ACHN (cell line): ENCODE measurements at places on chromosomes 12 and 14.

DNA sequence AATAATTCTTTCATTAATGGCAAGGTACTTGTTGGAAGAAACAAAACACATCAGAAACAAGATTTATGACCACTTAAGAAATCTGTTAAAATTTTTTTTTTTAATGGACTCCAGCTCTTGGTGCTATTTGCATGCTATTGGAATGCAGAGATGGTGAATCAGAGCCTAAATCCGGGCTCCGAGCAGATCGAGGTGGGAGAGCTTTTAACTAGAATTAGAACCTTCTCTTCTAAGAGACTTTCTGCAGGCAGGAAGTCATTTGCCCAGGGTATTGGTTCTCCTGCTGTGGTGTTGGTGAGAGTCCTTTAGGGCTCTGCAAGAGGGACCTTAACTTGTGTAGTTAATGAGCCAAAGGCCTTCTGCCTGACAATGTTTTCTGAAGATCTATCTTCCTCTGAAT is 419.4 kb downstream of the SNAPC1 start:
- no peak for DNase-seq

DNA sequence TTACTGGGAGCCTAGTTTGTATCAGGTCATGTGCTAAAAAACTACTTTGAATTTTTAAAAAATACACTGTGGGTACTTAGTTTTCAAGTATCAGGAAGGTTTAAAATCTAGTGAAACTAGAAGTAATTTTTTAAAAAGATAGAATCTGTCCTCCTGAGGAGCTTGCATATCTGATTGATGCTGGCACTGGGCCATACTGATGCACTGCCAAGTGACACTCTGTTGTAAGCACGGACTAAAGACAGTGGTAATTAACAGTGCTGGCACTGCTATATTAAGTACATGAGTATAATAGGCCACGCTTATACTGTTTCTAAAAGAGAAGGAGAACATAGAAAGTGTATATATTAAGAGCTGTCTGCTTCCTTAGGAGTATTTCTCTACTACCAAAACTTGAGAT is 10.0 kb upstream of the TBC1D30 start:
- DNase-seq: no peak

- DNase-seq: no peak
Measured at GRCh38 chr12:89418228-89418910, 66.1 kb upstream of the DUSP6 start.

DNA sequence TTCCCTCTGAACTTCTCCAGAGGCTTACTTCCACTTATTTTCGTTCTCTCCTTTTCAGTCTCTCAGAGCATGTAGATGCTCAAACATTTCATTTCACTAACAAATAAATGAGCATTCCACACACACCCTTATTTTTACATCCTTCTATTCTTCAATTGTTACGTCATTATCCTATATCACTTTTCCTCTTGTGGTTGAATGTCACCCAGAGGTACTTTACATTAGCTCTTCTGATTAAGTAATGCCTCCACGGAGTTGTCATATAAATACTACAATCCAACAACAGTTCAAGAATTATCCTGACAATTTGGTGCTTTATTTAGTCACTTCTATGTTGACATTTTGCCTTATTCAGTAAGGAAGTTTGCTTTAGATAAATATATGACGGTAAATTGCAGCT is 18.4 kb downstream of the FAR2 start:
- DNase-seq: no peak

DNA sequence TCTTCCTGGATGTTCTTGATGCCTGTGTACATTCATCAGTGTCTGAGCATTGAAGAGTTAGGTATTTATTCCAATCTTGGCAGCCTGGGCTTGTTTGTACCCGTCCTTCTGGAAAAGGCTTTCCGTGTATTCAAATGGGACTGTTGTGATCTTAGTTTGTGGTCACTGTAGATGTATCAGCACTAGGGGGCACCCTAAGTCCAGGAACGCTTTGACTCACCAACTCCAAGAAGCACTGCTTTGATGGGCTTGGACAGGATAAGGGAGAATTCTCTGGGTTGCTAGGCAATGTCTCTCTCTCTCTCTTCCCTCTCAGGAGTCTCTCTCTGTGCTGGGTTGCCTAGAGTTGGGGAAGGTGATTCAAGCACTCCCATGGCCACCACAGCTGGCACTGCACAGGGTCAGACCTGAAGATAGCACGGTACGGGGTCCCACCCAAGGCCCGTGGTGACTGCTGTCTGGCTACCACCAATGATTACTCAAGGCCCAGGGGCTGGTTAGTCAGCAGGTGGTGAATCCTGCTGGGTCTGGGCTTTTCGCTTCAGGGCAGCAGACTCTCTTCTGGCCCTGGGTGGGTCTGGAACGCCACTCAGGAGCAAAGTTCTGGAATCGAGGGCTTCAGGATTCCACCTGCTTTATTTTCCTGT is 211.1 kb upstream of the RGS6 start:
- DNase-seq: peak; percentile 45

GRCh38 chr12:67318786-67319185 is 49.6 kb downstream of the CAND1 start:
- DNase-seq: peak; percentile 14

GRCh38 chr12:6363330-6364043 is 11.9 kb downstream of the SCNN1A start:
- peak; percentile 84 for DNase-seq

- no peak for DNase-seq
Measured at GRCh38 chr12:123267991-123268843, 3.4 kb downstream of the CDK2AP1 start.

DNA sequence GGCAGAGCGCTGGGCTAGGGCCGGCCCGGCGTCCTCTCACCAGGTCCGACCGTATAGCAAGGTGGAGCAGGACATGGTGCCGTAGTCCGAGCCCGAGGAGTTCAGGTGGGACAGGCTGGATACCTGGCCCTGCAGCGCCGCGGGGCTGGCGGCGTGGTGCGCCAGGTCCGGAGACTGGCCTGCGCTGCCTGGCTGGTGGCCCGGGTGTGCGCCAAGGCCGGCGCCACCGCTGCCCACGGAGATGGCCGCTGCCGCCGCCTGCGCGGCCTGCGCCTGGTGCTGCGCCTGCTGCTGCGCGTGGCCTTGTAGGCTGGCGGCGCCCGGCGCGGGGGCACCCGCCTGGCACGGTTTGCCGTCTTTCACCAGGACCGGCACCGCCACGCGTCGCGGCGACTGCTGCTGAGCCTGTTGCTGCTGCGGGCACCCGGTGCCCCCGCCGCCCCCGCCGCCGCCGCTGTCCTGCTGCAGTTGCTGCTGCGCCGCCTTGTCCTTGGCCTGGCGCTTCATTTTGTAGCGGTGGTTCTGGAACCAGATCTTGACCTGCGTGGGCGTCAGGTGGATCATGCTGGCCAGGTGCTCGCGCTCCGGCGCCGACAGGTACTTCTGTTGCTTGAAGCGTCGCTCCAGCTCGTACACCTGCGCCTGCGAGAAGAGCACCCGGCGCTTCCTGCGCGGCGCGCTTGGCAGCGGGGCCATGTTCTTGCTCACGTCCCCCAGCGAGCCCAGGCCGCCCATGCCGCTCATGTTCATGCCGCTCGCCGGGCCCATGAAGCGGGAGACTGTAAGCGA is 2.6 kb downstream of the NKX2-1 start:
- no peak for DNase-seq

- no peak for DNase-seq
Measured at GRCh38 chr14:101480022-101480746, 81.1 kb upstream of the DIO3 start.

GRCh38 chr12:62720661-62721330 is 214.2 kb downstream of the PPM1H start:
- no peak for DNase-seq

- no peak for DNase-seq
Measured at GRCh38 chr12:120041386-120042231, 52.6 kb downstream of the BICDL1 start.

GRCh38 chr14:43532825-43533416 is 974.2 kb downstream of the FSCB start:
- DNase-seq: no peak

DNA sequence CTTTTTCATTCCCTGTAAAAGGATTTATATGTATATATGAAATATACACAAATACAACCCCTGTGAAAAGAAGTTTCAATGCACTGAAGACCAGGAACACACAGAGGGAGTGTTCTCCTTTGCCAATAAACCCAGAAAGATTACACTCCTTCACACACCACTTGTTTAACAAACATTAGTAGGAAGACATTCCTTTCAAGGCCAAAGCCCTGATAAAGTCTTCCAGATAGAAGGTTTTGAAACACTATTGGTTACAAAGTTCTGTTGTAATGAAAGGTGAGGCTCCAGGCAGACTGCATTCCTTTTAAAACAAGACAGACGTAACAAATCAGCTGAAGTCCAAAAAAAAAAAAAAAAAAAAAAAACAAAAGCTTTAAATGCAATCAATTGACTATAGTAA is 81.0 kb downstream of the PTPN21 start:
- no peak for DNase-seq

- DNase-seq: peak; percentile 29
Measured at GRCh38 chr12:44876544-44877410, 662 bp upstream of the NELL2 start.

DNA sequence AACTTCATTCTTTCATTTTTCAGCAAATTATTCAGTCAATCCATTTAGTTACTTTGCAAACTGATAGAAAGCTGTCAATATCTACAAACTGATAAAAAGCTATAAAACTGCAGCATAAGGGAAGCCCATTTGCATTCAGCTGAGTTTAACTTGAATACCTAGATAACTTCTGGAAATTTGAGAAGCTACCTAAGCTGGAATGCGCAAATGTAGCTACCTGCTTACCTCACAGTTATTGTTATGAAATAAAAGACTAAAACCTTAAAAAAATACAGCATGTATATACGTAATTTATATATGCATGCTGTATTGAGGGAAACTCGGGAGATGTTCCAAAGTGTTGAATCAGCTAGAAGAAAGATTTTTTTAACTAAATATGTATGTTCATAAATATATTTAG is 94.4 kb downstream of the SYT1 start:
- no peak for DNase-seq

- no peak for DNase-seq
Measured at GRCh38 chr12:553216-554000, 93.7 kb downstream of the B4GALNT3 start.

DNA sequence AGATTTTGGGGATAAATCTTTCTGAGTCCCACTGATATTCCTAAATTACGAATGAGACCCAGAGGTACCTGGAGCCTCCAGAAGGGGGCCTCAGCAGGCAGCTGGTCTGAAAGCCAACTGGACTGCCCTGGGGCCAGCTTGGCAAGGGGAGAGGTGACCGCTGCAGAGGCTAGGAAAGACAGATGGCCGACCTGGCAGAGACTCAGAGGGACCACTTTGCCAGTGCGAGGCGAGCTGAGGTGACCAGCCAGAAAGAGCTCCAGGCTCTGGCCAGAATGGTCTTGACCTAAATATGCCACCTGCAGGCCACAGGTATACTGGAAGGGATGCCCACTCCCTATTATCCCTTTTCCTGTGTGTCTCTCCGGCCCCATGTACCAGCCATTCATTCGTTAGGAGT is 256.8 kb upstream of the GARIN6 start:
- DNase-seq: peak; percentile 56

DNA sequence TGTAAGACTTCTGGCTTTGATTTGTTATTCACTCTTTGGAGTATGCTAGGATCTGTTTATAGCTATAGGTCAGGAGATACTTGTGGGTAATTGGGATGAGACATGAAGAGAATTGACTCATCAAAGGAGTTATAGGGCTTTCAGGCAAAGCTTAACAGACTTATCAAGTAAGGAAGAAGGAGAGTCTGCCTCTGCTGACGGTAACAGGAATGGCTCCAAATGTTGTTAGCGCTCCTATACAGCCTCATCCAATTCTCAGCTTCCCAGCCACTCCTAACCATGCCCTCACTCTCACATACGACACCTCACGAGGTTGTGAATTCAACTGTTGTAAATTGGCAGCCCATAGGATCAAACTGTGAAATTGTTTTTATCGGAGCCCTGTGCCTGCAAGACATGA is 140.5 kb downstream of the KCNA5 start:
- no peak for DNase-seq

GRCh38 chr12:2306012-2306411 is 253.2 kb downstream of the CACNA1C start:
- DNase-seq: no peak

DNA sequence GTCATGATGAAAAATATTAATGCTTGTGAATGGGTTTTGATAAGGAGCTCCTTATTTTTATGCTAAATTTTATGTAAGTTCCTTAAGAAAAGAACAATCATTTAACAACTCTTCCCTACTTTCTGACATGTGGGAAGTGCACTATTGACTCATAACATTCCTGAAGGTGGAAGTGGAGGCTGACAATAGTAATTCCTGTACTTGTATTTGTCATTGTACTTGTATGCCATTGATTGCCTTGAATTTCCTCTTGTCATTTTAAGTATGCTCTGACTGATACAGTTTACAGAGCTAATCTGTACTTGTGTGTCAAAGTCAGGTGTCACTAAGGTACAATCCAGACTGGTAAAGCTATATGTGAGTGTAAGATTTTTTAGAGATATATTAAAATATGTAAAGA is 440.0 kb downstream of the SLC16A7 start:
- no peak for DNase-seq

- peak; percentile 80 for DNase-seq
Measured at GRCh38 chr14:105045710-105046326, 19.4 kb downstream of the GPR132 start.

GRCh38 chr14:99831903-99832685 is 38.9 kb downstream of the EML1 start:
- no peak for DNase-seq

GRCh38 chr12:115088995-115089841 is 405.2 kb upstream of the TBX3 start:
- no peak for DNase-seq

DNA sequence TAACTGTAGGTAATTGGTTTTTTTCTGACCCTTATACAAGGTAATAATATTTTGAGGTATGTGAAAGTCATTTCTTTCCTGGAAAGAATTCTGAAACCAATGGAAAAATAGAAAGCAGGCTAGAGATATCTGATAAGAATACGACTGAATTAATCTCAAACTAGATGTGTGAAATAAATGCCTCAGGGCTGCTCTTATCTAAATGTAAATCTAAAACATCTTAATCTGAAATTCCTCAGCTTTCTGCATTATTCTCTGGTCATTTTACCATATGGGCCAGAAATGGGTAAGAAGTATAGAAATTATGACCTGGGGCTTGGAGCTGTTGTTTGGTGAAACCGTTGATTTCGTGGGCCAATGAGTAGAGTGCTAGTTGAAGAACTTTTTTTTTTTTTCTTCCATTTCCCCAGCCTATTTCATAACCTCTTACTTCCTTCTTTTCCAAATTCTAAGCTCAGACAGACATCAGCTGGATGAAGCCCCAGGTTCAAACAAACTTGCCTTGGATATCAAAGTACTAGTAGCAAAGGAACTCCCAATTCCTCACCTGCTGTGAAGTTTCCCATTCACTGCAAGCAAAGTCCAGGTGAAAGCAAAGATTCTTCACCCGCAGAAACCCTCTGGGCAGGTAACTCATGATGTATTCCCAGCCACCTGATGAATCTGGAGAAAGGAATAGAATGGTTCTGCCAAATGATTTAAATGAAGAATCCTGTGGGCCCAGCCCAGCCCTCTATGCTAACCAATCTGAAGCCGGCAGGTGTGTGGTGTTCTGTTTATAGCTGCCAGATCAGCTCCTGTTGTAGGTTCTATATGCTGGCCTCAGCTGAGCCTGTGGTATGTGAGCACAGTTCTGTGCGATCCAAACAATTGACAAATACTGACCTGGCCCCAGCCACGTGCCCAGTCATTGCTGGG is 9.7 kb upstream of the FOS start:
- no peak for DNase-seq

GRCh38 chr12:104643819-104644669 is 187.3 kb downstream of the CHST11 start:
- no peak for DNase-seq

- DNase-seq: no peak
Measured at GRCh38 chr14:44462381-44462780, 44.7 kb downstream of the FSCB start.

- DNase-seq: no peak
Measured at GRCh38 chr12:114827461-114827860, 143.5 kb upstream of the TBX3 start.
